ENCODE measurements at places on chromosomes 3 and 15.

DNA sequence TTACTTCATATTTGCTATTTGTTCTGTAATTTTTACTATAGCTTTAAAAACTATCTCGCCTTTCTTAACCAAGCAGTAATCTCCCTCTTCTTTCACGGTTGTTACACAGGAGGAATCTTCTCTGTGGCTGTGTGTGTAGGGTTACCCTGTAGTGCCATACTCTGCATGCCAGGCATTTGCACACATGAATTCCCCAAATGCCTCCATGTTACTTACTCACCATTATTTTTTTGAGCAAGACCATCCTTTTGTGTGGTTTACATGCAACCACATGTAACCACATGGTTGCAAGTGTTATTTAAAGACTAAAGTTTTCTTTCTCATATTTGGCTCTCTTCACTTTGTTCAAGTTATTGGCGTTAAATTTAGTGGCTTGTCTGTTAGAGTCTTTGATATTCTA is 45.5 kb downstream of the HPS3 start:
- no peak for DNase-seq

DNA sequence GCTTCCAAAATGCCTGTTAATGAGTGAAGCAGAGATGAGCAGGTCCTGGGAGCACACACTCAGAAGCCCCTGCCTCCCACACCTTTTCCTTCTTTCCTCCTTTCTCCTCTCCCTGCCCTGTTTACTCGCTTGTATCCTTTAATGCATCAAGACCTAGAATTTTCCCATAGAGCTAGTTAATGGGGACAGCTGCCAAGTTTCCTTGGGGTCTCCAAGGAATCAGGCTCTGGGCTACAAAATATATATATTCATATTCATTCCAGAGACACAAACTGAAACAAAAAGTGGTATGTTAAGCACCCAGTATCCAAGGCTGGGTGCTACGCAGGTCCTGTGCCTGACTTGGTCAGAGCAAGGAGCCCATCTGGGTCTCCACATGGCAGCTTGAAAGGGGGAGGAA is 235.6 kb downstream of the MYRIP start:
- no peak for DNase-seq

DNA sequence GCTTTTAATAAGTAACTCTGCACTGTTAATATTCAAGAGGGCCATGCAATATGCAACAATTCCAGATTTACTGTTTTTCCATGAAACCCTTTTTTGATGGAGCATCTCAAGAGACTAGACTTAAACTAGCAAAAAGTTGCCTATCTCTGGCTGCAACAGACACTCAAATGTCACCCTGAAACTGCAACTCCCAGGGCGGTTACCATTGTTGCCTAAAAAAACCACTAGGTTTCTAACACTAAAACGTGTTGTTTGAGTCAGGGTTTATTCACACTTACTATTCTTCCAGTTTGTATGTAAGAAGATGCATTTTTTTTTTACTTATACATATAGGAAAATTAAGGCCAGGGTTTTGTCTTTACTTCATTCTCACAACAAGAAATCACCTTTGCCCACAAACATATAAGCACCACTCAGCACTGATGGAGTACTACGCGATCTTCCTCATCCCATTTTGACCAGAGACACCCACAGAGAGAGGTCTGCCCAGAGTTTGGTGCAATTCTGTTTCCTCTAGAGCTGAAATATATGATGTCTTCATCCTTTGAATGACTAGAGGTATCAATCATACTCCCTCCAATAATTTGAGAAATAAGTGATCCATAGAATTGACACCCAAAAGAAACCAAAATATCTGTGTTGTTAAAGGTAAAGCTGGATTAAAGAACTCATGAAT is 124.0 kb upstream of the SNTN start:
- DNase-seq, result no peak

DNA sequence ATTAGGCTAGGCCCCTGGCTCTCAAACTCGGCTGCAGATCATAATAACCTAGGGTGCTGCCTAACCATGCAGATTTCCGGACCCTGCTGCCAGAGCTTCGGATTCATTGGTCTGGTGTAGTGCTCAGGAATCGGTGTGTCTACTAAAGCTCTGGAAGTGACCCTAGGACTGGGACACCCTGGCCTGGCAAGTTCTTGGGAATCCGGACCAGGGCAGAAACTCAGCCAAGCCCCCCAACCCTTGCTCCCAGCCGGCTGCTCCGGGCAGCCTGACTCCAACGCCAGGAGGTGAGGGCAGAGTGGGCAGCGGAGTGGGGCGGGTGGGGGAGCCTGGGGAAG is 23.0 kb downstream of the IGDCC3 start:
- no peak for DNase-seq

GRCh38 chr3:33758864-33759263 is 39.6 kb upstream of the PDCD6IP start:
- no peak for DNase-seq

DNA sequence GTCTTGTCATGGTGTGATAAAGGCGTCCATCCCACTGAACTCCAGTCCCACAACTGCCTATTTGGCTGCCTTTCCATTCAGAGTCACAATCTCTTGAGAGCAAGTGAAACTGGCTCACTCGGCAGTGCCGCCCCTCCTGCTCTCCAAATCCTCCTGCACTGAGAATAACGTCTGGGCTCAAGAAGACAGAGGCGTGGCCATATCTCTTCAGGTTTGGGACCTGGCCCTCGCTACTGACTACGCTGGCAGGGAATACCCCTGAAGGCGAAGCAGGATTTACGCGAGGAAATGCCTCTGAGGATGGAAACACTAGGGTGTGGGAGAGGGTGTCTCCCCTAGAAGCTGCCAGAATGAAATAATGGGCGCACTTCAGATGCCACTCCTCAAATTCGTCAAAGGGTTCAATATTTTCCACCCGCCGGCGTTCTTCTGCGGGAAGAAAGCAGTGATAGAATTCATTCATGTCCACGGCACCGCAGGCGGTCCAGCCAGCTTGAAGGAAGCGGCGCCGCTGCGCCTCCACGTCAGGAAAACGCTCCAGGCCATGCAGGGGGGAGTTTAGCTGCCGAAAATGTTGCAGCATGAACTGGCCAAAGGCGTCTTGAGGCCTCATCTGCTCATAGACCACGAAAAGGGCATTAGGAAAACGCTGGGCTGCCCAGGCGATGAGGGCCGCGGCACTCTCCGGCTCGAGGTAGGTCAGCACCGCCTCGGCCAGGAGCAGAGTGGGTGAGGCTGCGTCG is 985 bp downstream of the LCMT2 start:
- DNase-seq, result no peak

GRCh38 chr3:52851348-52851747 is 16.5 kb upstream of the MUSTN1 start:
- DNase-seq, result no peak

GRCh38 chr3:186286114-186286513 is 75.9 kb downstream of the DGKG start:
- no peak for DNase-seq

GRCh38 chr3:188283347-188283746 is 129.4 kb downstream of the LPP start:
- DNase-seq, result no peak

- no peak for DNase-seq
These were observed 287.6 kb downstream of the BCHE start for GRCh38 chr3:165549665-165550064.

GRCh38 chr3:98733812-98734281 is 29.3 kb upstream of the ST3GAL6 start:
- no peak for DNase-seq

- DNase-seq, result no peak
These were observed 69.7 kb downstream of the USF3 start for GRCh38 chr3:113626503-113627371.

GRCh38 chr15:85832394-85832793 is 37.7 kb upstream of the KLHL25 start:
- no peak for DNase-seq

Measured in stimulated activated CD8-positive, alpha-beta memory T cell treated with anti-CD3 and anti-CD28 coated beads, Interleukin-4, amount 100 ng/mL, for 4 hours (primary cell).